ENCODE measurements at places on chromosomes 7 and 10.

- DNase-seq, result no peak
Measured at GRCh38 chr10:133012573-133013359, 70.4 kb upstream of the CFAP46 start.

DNA sequence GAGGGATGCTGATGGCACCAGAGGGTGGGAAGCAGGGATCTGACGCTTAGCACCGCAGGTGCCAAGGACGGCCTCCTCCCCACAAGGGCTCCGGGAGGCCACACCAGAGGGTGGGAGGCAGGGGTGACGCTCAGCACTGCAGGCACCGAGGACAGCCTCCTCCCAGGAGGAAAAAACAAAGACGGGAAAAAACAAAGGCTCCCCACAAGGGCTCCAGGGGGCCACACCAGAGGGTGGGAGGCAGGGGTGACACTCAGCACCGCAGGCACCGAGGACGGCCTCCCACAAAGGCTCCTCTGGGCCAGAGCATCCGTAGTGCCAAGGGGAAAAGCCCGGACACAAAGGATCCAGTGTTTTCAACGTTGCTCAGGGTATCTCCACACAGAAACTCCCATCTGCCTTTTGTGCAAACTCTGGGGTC, 25.6 kb downstream of the DIP2C start:
- no peak for DNase-seq

DNA sequence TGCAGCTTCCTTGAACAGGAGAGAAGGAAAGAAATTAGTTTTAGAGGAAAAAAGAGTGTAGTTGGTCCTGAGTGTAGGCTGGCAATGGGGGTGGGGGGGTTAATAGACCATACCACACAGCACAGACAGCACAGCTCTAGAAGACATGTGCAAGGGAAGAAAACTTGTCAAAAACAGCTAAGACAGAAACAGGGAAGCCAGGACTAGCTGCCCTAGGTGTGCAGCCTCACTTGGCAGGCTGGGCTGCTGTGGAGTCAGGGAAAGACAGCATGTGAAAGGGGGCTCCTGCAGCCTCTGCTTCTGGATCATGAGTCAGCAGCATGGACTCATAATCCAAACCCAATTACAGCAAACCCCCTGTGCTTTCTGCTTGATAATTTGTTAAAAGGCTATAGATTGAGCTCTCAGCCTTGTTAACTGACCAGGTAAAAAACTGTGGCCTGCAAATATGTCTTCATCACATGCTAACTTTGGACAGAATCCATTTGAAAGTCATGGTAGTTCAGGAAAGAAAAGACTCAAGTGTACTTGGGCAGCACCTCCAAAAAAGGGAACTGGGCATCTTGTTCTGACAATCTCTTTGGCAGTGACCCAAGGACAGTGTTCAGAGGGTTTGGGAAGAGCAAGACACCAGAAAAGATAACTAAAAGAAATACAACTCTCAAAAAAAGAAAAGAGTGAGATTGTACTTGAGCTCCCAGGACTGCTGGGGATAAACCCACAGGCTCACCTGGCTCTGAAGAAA, 142.2 kb upstream of the VWC2 start:
- DNase-seq, result no peak

DNA sequence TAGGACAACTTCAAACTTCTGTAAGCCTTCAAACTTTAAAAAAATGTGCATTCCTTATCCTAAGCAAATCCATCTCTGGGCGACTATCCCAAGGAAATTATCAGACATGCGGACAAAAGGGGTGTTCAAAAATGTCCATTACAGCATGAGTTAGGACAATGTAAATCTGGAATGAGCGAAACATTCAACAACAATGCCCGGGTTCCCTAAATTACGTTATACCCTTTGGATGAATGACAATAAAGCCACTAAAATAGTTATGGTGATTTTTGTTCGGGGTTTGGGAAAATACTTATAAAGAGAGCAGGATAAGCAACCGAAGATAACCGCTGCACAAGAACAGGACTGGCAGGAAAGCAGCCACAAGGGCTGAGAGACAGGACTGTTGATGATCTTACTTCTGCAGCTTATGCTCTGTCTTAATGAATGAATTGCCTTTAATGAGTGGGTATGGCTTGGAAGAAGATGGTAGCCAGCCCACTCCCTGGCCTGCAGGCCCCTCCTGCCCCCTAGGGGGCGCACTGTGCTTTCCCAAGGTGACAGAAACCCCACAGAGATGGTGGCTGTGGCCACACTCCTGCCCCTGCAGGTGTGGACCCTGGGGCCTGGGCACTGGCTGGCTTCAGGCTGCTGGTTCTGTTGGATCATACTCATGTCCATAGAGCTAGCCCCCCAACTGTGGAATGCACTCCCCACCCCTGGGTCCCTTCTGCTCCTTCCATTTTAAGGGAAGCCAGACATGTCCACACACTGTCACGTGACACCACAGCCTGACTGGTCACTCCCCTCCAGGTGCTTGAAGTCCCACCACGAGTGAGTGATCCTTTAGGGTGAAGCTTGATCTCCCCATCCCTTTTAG, 45.0 kb downstream of the ZCCHC24 start:
- peak; percentile 82 for DNase-seq

- no peak for DNase-seq
Measured at GRCh38 chr10:26839966-26840627, 20.7 kb downstream of the ABI1 start.

- DNase-seq, result no peak
Measured at GRCh38 chr10:77162697-77163096, 474.9 kb downstream of the KCNMA1 start.

DNA sequence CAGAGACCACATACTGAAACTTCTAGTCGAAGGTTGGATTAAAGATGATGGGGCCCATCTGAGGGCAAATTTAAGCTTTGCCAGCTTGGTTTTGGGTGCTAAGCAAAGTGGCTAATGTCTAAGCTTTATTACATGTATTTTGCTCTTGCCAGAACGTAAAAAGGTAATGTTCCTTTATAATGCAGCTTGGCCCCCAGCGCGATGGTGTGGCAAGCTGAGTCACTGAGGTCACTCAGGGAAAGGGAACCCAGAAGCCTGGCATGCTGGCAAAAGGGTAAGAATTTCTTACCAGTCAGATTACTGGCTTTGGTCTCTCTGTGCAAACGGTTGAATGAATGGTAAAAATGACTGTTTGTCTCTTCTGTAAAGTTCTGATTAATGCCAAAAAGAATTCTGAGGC, 158.3 kb upstream of the KCND2 start:
- DNase-seq, result no peak

GRCh38 chr10:78288663-78289062, 255.0 kb downstream of the RPS24 start:
- no peak for DNase-seq

- DNase-seq, result no peak
Measured at GRCh38 chr10:87000491-87000890, 19.6 kb upstream of the FAM25A start.

- no peak for DNase-seq
Measured at GRCh38 chr7:46651561-46652088, 730.6 kb upstream of the IGFBP3 start.

- no peak for DNase-seq
Measured at GRCh38 chr10:122341141-122341810, 33.2 kb upstream of the PLEKHA1 start.

DNA sequence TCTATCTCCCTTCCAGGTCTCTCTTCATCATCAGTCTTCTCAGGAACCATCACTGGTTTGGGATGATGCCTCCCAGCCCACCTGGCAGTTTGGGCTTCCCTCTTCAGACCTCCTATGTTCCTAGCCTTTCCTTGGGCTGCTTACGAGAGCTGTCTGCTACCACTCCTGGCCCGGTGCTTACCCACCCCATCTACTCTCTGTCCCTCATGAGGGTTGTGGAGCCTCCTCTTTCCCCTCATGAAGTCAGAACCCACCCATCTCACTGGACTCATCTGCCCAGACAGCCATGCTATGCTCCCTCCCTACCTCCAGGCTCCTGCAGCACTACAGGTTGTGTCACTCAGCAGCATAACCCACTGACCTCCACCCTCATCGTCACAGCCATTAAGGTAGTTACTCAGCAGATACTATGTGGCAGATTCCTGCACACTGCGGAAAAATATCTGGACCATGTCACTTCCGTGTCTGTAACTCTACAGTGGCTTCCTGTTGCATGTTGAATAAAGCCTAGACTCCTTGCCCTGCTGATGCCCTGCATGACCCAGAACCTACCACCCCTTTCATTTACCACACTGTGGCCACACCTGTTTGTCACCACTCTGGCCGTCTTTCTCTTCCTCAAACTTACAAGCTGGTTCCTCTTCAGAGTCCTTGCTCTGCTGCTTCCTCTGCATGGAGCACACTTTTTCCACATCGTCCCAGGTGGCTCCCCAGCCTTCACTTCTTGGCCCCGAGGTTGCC, 2.0 kb downstream of the DBNL start:
- DNase-seq, result no peak

- no peak for DNase-seq
Measured at GRCh38 chr7:14717816-14718215, 184.7 kb downstream of the DGKB start.

DNA sequence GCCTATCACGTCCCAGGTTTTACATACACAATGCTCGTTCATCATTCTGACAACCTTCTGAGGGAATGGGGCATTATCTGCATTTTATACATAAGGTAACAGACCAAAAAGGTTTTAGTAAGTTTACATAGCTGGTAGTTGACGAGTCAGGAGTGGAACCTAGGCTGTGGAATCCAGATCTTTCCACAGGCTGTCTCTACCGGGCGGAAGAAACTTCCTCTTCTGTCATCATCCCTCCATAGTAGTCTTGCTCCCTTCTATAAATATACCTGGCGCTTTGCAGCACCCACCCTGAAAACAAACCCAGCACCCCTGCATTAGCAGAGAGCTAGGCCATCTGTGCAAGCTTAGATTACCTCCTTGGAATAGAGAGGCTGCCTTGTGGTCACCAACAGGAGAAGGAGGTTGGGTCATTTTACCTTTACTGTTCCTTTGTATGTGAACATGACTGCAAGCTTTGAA, 1.3 kb downstream of the TSPAN13 start:
- no peak for DNase-seq

GRCh38 chr10:14570800-14571199, 203.9 kb downstream of the FAM107B start:
- no peak for DNase-seq

- DNase-seq, result no peak
Measured at GRCh38 chr10:4334871-4335270, 491.1 kb upstream of the AKR1E2 start.

DNA sequence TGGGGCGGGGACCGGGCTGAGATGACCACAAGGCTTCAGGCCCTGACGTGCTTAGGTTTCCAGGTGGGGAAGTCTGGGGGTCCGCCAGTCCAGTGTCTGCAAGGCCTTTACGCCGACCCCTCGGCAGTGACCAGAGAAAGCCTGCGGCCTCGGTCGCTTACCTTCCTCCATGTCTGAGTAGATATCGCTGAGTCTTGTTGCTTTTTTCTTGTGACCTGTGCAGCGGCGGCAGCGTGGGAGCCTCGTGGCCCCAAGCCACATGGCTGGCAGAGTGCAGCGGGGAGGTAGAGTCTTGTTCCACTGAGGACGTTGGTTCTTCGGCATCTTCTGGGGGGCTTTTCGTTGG, 329 bp downstream of the NOLC1 start:
- DNase-seq, result peak; percentile 66

- DNase-seq, result no peak
Measured at GRCh38 chr7:118082506-118082905, 101.5 kb upstream of the LSM8 start.

DNA sequence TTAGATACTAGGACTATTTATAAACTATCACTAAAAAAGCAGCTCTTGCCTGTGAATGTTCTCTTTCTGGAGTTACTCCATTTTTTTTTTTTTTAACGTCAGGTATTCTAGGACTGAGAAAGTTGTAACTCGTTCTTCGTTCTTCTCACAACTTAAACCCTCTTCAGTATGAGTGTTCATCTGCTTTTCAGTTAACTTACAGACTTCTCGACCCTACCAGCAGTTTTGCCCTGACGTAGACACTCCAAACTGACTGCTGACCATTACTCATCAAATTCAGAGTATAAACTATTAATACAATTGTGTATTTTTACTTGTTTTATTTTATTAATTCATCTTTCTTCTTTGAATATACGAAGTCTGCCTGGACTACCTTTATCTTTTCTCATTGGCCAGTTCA, 353.1 kb downstream of the GPR37 start:
- DNase-seq, result no peak

DNA sequence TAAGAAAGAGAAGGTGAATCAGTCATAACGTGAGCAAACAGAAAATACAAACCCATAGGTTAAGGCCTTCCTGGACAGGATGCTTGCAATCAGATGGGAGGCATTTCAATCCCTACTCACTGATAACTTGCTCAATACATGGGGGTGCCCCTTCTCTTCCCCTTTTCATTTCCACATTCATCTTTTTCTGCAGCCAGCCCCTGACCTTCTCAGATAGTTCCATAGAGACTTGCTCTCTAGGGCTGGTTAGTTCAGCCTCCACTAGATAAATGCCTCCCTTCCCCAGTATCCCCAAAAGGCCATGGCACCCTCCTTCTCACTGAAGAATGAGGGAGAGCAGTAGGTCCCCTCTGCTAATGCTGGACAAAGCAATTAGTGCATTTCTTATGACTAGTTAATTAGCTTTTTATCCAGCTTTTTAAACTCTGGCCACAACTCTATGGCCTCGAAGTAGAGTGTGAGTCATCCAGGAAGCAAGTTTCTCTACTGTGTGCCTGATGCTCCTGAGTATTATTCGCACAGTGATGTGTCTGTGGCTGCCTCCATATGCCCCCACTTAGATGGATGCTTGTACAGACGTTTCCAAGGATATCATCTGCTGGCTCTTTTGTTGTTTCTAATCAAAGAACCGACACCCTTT, 12.7 kb downstream of the CHN2 start:
- no peak for DNase-seq

DNA sequence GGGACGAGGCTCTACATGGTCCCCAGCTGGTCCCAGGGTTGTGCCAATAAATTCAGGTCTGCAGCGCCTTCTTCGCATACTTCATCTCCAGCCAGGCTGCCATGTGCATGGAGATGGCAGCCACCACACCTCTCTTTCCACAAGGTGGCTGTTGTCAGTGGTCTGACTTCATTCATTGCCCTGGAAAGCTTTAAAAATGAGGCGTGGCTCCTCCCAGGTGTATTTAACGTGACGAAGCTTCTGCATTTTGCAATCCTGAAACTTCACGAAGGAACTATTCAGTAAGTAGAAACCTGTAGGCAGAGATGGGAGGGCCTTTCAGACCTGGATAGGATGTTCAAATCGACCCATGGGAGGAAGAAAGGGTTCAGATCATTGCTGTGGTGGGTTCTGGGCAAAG, 53.7 kb downstream of the PFKFB3 start:
- DNase-seq, result no peak

DNA sequence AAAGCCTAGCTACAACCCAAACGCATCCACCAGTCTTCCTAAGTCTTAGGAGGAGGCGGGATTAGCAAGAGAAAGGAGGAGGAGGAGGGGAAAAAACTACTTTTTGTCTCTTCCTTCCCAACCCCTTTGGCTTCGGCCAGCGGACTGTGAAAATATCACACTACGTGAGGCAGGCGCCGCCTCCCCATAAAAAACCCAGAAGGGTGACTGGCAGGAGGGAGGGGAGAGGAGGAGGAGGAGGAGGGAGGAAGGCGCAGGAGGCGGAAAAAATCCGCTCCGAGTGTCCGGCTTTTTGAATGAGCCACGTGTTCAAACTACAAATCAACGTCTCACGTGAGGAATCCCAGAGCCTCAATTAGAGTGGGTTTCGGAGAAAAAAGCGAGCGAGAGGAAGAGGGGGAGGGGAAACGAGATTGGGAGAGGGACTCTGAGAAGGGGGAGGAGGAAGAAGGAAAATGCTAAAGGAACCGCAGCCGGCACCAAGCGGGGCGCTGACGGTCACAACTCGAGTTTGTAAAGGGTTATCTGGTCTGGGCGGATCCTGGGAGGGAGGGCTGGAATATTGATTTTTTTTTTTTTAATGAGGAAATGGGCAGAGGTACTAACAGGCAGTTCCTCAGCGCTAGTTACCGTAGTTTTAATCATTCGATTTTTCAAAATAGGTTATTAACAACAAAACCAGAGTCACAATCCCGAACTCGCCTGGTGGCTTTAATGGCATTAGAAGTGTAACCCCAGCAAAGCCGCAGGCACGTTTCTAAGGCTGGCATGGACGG, at the start of gene IGF2BP3:
TSS of gene IGF2BP3 (minus strand) at position 162 of the 776 bp plus-strand sequence. CDS start 381 bp downstream, outside the sequence.
- DNase-seq, result peak; percentile 64
